D341Med (cell line): ENCODE measurements at places on chromosomes 7 and 10.

DNA sequence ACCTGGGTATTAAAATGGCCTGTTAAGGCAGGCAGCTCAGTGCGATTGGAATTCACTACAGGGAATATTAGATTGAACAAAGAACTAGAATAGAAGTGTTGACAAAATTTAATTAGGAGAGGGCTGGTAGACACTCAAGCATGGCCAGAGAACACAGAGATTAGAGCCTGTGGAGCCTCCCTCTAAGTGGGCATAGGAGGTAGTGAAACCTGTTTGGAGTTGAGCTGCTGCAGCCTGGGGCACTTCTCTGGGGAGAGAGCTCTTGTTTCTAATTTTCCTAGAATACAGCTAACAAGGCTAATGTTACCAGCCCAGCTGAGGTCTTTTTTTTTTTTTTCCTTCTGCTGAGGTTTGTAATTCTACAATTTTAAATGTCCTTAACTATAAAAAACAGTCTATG is 46.4 kb downstream of the TMEM168 start:
- peak; percentile 46 for DNase-seq

GRCh38 chr7:42876182-42877068 is 35.4 kb downstream of the C7orf25 start:
- peak; percentile 69 for DNase-seq

DNA sequence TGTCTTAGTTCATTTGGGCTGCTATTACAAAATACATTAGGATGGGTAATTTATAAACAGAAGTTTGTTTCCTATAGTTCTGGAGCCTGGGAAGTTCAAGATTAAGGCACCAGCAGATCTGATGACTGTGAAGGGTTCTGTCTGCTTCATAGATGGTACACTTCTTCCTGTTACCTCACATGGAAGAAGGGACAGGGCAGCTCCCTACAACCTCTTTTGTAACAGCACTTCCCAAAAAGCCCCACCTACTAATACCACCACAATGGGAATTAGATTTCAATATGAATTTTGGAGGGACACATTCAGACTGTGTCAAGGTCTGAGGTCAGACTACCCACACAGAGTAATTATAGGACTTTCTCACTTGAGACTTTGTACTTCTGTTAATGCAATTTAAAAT is 260.3 kb downstream of the ARHGAP12 start:
- no peak for DNase-seq

- DNase-seq = no peak
Observed at GRCh38 chr7:104962781-104963180, 51.2 kb upstream of the KMT2E start.

GRCh38 chr10:108454793-108455192 is 1290.3 kb upstream of the SORCS1 start:
- DNase-seq = no peak

DNA sequence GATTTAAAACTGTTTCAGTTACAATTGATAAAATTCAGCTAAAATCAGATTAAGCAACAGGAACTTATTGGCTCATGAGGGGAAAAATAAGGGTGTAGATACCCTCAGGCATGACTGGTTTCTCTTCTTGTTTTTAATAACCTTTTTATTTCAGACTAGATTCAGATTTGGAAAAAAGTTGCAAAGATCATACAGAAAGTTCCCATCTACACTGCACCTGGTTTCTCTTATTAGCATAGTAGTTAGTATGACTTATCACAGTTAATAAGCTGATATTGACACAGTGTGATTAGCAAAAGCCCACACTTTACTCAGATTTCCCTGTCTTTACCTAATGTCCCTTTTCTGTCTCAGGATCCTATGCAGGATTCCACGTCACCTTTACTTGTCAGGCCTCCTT is 53.3 kb downstream of the HTR5A start:
- no peak for DNase-seq

DNA sequence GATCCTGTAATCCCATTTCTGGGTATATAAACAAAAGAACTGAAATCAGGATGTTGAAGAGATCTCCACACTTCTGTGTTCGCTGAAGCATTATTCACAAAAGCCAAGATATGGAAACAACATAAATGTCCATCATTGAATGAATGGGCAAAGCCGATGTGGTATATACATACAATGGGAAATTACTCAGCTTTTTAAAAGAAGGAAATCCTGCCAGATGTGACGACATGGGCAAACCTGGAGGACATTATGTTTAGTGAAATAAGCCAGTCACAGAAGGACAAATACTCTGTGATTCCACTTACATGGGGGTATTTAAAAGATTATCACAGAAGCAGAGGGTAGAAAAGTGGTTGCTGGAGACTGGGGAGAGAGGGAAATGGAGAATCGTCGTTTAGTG is 23.9 kb upstream of the FAM107B start:
- no peak for DNase-seq

DNA sequence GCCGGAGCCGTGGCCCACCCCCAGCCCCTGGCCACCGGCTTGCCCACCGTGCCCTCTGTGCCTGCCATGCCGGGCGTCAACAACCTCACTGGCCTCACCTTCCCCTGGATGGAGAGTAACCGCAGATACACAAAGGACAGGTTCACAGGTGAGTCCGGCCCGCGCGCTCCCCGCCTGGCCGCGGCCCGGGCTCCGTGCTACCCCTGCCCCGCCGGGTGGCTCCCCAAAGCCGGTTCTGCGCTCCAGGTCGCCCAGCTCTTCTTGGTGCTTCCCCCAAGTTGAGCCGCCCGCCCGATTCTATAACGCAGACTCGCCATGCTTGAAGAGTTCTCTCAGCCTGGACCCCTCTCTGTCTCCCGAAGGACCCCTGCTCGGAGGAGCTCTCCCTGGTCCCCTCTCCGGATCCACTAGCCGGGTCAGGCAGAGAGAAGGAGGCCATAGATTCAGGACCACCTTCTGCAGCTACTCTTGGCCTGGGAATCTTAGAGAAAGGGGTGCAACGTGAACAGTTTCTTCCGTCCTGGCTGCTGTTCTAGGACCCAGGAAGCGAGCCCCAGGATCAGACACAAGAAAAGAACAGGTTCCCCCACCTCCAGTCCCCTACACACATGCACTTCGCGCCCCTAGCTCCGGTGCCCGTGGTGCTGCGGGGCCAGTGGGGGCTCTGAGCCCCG is 999 bp downstream of the TLX1 start:
- no peak for DNase-seq

DNA sequence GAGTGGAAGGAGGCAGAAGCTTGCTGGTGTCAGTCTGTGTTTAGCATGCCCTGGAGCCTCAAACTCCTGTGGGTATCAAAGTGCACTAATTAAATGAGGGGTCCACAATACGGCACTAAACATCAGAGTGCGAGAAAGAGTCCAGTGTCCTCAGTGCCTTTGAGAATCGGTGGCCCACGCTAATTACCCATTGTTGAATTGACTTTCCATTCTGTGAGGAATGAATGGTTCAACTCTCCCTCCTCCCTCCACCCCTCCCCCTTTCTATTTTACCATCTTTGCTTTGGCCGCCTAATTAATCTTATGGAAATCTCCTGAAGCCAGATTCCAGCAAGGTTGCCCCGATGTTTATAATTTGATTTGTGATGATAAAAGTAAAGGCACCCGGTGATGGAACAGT is 217.8 kb downstream of the TFEC start:
- no peak for DNase-seq

DNA sequence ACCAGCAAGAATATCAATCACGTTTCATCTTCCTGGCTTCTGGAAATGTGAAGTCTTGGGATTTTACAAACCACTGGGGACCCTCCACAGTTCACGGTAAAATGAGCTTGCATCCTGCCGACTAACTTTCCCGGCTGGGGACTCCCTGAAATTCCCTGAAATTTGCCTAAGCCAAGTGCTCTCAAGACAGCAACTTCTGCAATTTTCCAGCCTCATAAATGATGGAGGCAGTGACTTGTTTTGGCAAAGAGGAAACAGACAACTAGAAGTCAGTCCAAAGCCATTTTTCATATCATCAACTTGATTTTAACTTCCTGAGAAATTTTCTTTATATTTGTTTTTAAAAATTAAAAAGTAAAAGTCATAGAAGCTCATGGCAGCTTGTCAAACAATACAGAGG is 212.3 kb downstream of the FANK1 start:
- no peak for DNase-seq

GRCh38 chr10:59991117-59991516 is 84.8 kb upstream of the CCDC6 start:
- no peak for DNase-seq

- no peak for DNase-seq
Observed at GRCh38 chr7:141406347-141406746, 144.9 kb upstream of the AGK start.

- DNase-seq = no peak
Observed at GRCh38 chr10:3146289-3146688, 26.3 kb downstream of the PITRM1 start.

- DNase-seq = no peak
Observed at GRCh38 chr10:104351919-104352318, 1.7 kb upstream of the CFAP58 start.

GRCh38 chr7:98771519-98771918 is 98.3 kb downstream of the TMEM130 start:
- peak; percentile 72 for DNase-seq

DNA sequence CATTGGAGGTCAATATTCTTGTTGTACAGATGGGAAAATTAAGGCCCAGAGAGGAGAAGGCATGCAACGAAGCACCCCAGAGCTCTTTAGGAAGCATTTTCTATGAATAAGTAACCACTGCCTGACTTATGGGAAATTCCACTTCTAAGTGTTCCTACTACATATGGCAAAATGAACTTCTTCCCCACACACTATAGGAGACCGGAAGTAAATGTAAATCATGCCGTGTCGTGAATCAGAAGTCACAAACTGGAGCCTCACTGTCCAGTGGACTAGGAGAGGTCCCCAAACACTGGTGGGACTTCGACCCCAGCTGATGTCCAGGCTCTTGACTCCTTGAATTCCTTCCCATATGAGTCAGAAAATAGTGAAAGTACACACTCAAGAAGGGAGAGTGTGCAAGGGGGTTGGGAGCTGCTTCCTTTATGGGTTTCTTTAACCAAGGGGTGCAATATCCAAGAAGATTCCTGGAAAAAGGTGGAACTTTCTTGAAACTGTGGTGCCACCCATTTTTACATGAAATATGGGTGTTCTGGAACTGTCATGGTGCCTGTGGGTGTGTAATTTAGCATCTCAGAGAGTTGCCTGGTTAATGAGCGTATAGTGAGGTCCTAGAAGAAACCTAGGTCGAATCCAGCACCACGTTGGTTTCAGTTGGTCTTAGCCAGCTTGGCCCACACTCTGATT is 6.7 kb downstream of the RASSF4 start:
- no peak for DNase-seq

DNA sequence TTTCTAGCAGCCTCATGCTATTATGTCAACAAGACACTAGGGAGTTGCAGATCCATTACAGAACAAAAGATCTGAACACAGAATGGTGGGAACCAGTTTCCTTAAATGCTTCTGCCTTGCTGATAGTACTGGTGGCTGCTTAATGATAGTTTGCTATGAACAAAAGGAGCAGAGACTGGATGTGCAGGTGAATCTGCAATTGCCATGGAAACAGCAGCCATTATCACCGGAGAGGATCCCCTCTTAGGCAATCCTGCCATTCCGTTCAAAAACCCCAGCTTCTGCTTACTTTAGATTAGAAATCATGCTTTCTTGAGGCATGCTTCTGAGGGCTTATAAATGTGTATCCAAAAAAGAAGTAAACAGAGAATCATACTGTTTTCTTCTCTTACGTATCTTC is 80.0 kb upstream of the PRKAR2B start:
- DNase-seq = no peak

DNA sequence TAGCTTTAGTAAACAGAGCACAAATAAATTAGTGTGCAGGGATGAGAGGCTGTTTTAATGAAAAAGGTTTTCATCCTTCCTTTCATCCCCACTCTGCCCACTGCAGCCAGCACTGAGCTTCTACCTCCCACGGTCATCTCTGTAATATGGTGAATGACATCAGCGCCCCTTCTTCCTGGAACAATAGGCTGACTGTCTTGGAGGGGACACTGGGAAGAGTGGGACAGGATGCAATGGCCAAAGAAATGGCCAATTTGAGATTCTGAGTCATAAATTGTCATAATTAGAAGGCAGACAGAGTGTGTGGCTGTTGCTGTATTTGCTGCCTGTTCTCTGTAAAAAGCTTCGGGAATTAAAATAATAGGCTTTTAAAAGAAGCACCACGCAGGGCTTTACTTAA is 126.7 kb upstream of the CALN1 start:
- no peak for DNase-seq

GRCh38 chr7:122626785-122627184 is 72.1 kb downstream of the RNF133 start:
- DNase-seq = no peak

- no peak for DNase-seq
Observed at GRCh38 chr7:80362010-80362618, 149.8 kb downstream of the GNAT3 start.

GRCh38 chr7:10429511-10429910 is 544.2 kb upstream of the PHF14 start:
- no peak for DNase-seq
